Stimulated activated CD8-positive, alpha-beta memory T cell treated with anti-CD3 and anti-CD28 coated beads, Interleukin-4, amount 100 ng/mL, for 24 hours (primary cell): ENCODE measurements at places on chromosomes 5 and 9.

DNA sequence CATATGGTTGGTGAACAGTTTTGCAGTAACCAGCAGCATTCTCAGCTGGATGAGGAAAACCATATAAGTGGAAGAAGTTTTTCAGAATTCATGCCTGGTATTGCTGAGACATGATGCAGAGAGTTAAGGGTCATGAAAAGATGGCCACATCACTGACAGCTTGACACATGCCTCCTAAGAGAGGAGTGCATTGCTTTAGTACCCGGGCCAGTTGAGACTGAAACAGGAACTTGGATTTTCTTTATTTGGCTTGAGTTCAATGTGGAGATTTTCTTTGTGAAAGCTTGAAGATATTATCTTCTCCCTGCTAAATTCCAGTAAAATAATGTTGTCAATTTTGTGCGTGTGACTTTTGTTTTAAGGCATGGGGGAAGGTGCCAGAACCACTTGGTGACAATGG lies 35.8 kb downstream of the HACD4 start:
- no peak for DNase-seq

GRCh38 chr5:177070536-177071191 lies 16.1 kb upstream of the FGFR4 start:
- DNase-seq, result no peak

DNA sequence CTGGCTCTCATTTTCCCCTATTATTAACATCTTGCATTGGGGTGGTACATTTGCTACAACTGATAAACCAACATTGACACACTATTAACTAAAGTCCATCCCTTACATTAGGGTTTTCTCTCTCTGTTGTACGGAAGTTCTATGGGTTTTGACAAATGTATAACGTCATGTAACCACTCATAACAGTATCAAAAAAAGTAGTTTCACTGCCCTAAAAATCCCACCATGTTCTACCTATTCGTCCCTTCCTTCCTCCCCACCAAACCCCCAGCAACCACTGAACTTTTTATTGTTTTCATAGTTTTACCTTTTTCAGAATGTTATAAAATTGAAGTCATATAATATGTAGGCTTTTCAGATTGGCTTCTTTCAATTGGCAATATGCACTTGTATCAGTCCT lies 40.1 kb downstream of the MLLT3 start:
- no peak for DNase-seq

GRCh38 chr5:34586117-34586885 lies 69.8 kb upstream of the RAI14 start:
- DNase-seq, result no peak

DNA sequence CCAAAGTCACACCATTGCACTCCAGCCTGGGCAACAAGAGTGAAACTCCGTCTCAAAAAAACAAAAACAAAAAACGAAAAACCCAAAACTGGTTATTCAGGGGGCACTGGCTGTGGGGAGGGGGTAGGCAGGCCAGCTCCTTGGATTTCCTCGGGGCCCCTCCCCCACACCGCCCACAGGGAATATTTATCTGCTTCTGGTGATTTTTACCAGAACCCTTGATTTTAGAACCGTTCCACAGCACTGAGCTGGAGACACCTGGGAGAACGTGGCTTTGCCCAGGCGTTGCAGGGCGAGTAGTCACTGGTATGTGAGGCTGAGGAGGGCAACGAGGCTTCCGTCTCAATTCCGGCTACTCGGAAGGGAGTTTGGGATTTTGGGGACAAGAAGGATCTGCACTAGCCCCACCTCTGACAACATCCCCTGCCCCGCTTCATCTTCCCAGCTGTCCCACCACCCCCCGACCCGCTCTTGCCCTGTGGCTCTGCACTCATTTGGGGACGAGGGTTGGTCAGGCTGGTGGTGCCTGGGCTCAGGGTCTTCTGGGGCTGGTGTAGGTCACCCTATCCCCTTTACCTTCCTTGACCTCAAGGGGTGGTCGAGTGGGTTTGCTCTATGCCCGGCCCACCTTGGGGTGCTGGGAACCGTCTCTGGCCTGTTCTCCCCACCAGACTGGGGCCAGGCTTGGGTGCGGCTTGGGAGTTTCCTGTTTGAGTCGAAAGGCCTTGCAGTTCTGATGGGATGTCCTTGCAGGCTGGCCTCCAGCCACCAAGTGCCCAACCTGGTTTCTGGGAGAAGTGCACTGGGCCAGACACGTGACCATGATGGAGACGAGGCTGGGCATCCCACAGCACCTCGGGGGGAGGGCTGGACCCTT lies 3.5 kb downstream of the AHRR start:
- DNase-seq, result no peak

DNA sequence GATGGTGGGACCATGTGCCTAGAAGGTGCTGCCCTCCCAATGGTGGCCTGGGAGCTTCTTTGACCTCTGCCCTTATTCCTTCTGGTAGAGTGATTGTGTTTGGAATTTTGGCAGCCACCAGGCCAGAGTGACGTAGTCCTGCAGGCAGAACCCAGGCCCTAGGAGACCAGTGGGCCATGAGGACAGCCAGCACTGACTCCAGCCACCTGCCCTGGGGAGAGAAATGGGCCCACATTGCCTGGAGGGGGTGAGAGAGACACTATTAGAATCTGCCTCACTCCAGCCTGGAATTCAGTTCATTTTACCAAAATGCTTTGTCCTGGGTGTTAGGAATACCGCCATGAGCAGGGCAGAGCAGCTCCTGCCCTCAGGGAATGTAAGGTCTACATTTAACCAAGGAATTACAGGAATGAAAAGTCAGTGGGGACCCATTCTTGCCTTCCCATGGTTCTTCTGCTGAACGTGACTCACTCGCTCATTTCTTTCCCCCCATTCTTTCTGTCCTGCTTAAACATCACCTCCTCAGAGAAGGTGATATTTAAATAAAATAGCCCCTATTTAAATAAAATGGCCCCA lies 5.5 kb upstream of the COL27A1 start:
- no peak for DNase-seq

DNA sequence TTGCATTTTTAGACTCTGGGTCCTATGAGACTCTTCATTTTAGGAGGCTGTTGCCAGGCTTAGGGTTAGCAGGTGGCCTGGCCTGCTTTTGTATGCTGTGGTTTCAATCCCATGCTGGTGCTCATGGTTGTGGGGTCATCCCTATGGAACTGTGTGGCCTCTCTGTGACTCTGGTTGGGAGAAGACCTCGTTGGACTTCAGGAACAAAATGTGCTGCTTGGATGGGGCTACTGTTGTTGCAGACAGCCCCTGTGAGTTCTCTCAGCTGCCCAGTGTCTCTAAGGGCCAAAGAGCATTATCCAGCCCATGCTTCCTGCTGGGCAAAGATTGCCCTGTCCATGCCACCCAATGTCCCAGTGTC lies 169.5 kb upstream of the S1PR3 start:
- DNase-seq, result no peak

- DNase-seq, result no peak
These were observed 719.4 kb downstream of the SEMA5A start for GRCh38 chr5:8826508-8826907.

GRCh38 chr9:114905170-114905940 lies 25.0 kb downstream of the TNFSF8 start:
- no peak for DNase-seq

DNA sequence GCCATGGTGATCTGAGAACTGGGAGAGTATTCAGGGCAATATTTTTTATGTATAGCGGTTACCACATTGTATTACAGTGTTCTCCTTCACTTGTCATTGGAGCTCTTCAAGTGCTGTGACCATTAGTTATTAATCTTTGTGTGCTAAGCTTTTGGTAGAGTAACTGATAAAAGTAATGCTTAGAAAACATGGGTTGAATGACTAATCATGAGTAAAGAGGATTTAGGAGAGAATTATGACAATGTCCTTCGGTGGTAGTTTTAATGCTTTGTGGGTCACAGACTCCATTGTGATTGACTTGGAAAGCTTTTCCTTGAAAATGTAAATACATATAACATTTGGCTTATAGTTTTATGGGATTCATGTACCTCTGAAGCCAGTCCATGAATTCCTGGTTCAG lies 21.4 kb downstream of the TGFBR1 start:
- no peak for DNase-seq

DNA sequence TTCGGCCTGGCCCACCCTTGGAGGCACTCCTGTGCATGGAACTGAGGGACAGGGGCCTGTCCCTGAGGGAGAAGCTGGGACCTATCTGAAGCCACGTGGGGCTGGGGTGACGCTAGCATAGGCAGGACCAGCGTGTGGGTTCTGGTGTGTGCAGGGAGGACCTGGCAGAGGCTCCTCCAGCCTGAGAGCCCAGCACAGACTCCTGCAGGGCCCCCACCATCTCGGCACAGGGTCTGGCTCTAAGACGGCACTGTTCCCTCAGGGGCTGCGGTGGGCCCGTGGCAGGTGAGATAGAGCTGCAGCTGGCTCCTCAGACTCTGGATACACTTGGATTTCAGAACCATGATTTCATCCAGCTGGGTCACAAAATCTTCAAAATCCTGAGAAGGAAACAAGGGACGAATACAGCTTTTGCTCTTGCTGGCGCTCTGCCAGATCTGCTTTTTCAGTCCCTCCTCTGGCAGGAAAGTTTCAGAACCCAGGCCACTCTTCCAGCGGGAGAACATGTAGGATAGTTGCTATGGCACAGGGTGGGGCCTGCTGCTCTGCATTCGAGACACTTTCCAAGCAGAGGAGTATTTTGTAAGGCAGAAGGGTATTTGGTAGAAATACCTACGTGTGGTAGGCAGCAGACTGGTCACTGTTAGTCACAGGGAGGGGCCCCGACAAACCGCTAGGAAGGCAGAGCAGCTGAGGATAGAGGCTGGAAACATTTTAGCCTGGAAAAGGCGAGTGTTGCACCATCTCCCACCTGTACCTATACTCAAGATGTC lies 74.7 kb downstream of the KIF24 start:
- no peak for DNase-seq

GRCh38 chr9:137311171-137311985 lies 9.3 kb upstream of the NRARP start:
- no peak for DNase-seq

- DNase-seq, result no peak
These were observed 31.0 kb upstream of the PHF24 start for GRCh38 chr9:34927061-34927460.

GRCh38 chr5:104267320-104268015 lies 704.9 kb upstream of the NUDT12 start:
- DNase-seq, result no peak

DNA sequence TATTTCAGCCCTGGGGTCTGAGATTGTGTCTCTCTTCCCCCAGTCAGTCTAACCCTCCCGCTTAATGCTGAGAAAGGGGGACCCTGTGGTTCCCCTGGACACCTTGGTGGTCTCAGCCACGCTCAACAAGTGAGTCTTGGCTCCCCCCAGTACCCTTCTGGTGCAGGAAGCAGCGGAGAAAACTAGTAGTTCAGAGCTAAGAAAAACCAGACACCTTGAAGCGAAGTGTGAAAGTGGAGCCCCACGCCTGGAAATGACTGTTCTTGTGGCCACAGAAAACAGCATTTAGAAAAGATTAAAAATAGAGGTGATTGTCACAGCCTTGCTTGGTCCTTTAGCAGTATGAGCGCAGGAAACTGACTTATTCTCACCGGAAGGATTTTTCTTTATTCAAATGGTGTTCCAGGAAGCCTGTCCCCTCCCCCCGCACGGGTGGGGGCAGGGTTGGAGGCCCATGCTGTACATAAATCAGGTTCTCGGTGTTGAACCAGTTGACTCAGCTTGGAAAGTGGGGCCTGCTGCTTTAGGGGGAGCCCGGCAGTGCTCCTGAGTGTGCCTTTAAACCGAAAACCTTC lies 8.1 kb downstream of the ARPC5L start:
- DNase-seq, result peak; percentile 87

DNA sequence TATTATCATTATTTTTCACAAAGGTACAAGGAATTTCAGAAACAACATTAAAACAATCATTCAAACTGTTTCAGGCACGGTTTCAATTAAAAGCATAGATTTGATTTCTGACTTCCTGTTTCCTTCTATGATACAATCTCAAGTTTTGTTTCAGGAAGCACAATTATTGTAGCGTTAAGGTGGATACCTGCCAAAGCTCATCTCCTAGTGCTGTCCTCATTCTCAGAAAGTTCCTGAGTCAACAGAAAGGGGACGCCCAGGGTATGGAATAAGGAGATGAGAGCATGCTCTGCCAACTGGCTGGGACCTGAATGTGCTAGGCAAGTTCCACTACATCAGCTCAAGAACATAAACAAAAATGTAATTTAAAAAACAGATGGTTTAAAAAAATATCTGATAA lies 2.0 kb upstream of the TRIM14 start:
- DNase-seq, result no peak

DNA sequence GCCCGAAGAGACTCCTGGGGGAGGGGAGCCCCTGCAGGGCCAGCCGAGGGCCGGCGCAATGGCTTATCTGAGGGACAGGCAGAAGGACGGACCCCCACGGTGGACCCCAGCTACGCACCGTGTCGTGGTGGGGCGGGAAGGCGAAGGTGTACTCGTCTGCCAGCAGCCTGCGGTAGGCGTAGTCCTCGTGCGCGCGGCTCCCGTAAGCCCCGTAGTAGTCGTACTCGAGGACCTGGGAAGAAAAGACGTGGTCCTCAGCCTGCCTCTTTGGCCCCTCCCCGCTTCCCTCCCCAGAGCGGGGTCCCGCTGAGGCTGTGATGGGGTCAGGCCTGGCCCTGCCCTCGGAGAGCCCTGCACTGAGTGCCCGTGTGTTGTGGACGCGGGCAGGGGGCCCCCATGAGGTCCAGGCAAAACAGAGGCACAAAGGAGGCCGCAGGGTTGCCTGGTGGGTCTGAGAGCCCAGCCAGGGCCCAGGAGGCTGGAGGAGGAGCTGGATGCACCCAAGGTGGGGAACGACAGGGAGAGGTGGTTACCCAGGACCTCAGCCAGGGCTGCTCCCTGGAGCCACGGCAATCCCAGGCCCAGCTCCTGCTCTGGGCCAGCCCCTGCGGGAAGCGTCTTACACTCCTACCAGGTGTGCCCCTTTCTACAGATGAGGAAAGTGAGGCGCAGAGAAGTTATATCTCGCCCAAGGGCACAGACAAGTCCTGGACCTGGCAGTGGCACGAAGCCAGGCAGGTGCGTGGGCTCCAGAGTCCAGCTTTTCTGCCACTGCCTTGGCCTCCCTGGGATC lies 35.2 kb downstream of the SARDH start:
- no peak for DNase-seq

- no peak for DNase-seq
These were observed 570.6 kb upstream of the KLF4 start for GRCh38 chr9:108060175-108060574.

DNA sequence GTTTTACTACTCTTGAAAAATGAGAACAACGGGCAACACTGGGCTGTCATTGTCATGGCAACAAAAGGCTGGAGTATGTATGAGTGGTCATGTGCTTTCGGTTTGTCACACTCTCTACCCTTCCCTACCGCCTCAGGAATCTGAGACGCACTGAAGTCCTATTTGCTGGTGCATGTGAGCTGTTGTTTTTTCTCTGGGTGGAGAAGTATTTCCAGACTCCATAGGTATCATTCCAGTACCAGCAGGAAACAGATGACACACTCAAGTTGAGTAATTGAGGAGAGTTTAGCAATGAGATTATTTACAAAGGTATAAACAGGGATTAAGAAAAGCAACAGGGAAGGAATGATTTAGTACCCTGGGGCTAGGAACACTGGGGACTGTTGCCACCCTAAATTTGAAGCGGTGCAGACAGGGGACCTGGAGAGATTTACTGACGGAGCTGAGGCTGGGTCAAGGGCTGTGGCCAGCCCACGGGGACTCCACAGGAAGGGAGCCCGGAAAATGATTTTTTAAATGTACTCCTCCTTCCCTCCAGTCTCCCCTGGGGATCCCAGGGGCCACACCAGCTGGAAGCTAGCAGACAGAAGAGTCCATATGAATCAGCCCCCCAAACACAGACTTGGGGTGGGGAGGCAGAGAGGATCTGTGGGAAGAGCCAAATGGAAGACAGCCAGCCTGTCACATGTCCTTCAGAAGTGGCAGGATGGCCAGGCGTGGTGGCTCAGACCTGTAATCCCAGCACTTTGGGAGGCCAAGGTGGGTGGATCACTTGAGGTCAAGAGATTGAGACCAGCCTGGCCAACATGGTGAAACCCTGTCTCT lies 13.2 kb upstream of the ZBTB43 start:
- no peak for DNase-seq
